T follicular helper cell (primary cell): ENCODE measurements at places on chromosomes 4 and X.

DNA sequence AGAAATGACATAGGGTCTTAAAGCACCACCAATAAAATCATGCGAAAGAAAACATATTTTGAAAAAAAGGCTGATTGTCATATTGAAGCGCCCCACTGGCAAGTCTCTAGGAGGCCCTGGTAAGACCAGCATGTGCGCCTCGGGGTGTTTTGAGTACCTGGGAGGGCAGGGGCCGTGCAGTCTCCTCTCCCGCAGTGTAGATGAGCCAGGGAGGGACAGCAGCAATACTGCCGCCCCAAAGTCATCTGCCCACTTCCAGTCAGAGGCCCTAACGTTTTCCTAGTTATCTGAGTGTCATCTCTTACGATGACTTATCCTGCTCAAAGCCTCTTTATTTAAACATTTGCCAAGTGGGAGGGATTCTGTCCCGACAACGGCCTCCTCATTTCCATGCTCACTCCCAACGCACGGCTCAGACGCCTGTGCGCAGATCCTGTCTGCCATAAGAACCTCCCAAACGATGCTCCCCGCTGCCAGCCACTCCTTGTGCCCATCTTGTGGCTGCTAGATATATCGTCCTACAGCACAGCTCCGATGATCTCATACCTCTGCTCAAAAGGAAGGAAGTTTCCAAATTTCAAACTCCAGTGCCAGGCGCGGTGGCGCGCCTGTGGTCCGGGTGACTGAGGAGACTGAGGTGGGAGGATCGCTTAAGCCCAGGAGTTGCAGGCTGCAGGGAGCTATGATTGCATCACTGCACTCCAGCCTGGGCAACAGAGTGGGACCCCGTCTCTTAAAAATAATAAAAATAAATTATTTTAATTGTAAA lies 17.2 kb upstream of the SCRG1 start:
- DNase-seq = no peak

GRCh38 chrX:130001893-130002292 lies 19.5 kb downstream of the BCORL1 start:
- DNase-seq = no peak

DNA sequence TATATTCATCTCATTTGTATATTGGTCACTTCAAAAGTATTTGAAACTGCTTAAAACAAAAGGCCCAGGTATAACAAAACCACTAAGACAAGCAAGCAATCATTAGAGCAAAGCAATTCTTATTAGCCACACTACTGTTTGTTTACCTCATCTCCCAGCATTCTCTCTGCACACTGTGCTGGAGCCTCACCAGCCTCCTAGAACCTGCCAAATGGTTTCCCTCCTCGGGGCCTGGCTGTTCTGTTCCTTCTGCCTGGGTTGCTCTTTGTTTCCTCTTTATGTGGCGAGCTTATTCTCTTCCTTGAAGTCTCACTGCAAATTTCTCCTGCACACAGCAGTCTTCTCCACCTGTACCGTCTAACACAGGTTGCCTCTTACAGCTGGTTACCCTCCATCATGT lies 67.5 kb upstream of the MND1 start:
- no peak for DNase-seq

GRCh38 chrX:44474410-44474809 lies 68.2 kb downstream of the FUNDC1 start:
- no peak for DNase-seq

GRCh38 chrX:32451954-32452695 lies 759.2 kb downstream of the DMD start:
- DNase-seq = no peak

DNA sequence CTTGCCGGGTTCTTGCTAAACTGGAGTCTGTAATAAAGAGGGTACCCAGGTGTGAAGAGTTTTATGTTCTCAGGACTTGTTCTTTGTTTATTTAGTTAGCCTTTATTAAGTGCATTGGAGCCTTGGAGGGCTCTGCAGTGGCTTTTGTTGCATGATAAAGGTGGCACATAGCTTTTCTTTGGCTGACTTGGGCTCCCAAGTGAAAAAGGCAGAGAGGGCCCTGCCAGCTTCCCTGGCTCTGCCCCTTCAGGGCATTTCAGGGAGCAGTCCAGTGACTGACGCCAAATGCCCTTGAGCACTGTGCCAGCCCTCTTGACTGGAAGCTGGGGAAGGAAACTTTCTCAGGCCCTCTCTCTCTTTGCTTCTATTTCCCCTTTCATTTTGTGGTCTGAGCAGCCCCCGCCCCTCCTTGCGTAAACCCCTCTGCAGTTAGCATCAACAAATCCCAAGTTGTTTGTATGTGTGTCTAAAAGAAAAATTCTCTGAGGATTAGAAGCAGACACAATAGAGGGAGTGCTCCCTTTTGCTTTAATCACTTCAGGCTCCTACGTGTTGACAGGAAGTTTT lies 152.2 kb downstream of the NHS start:
- DNase-seq = no peak

DNA sequence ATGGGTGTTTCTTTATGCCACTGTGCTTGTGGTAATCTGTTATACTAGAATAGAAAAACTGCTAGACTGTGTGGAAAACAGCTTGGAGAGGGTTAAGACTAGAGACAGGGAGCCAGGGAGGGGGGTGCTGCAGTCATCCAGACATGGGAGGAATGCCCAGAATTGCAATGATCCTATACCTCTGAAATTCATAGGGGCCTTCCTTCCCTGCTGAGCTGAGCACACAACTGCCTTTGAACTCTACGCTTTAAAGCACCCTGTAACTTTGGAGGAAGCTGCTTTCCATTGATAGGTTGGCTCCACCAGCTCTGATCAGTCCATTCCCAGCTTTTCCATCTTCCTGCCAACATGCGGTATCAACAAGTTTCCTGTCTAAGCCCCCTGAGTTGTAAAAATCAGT lies 155.9 kb upstream of the RASGEF1B start:
- no peak for DNase-seq

DNA sequence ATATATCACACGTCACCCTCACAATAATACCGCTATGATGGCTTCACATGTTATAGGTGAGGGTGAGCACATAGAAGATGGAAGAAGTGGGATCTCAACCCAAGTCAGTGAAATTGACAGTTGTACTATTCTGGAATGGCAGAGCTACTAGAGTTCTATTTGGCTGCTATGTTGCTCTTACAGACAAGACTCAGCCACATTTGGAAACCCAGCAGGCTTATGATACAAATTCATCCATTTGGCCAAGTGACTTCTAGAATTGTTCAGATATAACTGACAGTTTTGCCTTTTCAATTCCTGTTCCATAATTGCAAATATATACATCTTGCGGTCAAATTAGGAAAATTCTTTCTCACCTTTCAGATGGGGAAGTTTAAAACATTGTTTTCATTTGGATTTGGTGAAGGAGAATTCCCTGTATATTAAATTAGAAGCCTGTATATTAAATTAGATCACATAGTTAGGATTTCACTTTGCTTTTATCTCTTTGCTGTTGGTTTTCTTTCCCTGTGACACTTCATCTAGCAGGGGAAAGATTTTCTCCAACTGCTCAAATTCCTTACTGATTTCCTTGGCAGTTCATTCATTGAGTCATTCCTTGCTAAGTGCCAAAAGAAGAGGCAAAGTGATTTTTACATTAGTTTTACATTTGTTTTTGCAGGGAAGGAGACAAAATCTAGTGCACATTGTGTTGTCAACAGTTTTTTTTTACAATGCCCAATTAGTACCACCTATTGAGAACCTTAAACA lies 120.6 kb upstream of the TBC1D9 start:
- no peak for DNase-seq

DNA sequence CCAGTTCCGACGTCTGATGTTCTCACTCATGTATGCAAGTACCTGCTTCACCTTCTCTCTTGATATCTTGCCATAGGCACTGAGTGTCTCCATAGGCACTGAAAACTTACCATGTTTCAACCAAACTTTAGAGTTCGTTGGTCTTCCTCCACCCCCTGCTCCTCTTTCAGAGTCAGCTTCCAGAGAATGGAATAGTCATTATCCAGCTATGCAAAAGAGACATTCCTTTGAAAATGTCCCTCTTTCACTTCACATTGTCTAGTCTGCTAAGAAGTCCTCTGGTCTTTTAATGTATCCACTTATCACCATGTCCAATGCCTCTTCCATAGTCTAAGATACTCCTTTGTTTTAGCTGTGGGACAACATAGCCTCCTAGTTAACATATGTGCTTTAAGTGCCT lies 566.0 kb upstream of the TENM3 start:
- DNase-seq = no peak

DNA sequence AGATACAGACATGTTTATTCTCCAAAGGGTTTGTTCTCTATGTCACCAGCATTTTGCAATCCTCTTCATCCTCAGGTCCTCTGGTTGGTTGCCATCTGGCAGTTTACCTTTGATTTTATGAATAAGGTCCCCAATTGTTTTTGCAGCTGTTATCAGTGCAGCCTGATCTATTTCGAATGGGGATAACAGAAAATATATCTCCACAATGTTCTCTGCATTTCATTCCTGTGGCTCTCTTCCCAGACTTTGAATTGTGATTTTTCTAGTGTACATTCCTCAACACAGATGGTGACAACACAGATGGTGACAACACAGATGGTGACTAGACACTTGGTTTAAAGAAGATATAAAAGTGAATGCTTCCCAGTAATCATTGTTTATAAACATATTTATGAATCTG lies 74.1 kb downstream of the FBXO8 start:
- no peak for DNase-seq

DNA sequence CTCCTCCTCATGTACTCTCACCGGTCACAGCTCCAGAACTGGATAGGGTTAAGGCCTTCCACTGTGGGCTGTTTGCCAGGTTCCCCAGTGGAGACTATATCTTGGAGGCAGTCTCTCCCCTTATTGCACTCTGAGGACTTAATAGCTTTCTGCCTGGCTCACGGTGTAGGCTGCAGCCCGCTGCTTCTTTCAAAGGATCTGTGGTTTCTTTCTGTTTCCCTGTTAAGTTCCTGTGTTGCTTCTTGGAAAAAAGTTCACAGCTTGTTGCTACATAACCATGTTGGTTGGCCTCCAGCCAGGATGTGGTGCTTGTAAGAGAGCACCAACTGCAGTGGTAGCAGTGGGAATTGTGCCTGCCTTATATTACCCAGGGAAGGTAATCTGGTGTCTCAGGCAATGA lies 24.9 kb upstream of the ZDHHC15 start:
- DNase-seq = no peak

GRCh38 chr4:119781044-119781443 lies 152.4 kb upstream of the PDE5A start:
- DNase-seq = no peak

GRCh38 chr4:155807021-155807420 lies 48.2 kb downstream of the GUCY1B1 start:
- DNase-seq = no peak

DNA sequence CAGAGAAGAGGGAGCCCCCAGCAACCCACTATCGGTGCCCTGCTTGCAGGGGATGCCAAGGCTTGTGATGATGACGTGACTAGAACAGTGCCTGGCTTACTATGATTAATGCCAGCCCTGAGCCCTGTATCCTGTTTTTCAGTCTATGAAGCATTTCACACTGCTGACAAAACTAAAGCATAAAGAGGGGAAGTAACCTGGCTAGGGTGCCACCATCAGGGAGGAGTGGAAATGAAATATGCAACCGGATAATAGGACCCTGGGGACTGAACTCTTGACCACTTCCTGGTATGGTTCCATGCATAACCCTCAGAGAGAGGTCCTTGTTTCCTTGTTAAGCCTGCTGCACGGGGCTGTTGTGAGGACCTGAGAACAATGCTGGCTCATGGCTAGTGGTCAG lies 50.3 kb downstream of the MED28 start:
- no peak for DNase-seq

GRCh38 chr4:174763454-174764104 lies 65.5 kb downstream of the GLRA3 start:
- no peak for DNase-seq

GRCh38 chr4:70183168-70183939 lies 12.2 kb upstream of the ODAM start:
- no peak for DNase-seq

GRCh38 chr4:146647615-146648460 lies 9.1 kb downstream of the POU4F2 start:
- DNase-seq = no peak

GRCh38 chr4:129328162-129328561 lies 232.2 kb downstream of the C4orf33 start:
- no peak for DNase-seq

- DNase-seq = no peak
Observed at GRCh38 chr4:156496797-156497196, 474.8 kb downstream of the PDGFC start.

DNA sequence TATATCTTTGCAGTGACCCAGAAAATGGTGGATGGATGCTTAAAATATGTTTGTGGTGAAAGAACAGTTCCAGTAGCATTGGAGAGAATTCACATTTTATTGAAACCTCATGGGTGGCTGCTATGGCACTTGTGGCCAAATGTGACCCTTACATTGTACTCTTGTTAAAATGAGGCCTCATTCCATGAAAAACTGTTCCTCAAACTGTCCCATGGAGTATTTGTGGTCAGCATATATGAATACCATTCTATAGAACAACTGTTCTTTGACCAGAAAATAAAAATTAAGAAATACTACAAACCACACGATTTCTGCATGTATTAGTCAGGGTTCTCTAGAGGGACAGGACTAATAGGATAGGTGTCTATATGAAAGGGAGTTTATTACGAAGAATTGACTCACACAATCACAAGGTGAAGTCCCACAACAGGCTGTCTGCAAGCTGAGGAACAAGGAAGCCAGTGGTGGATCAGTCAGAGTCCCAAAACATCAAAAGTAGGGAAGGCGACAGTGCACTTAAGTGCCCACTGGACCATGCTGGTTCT lies 35.1 kb downstream of the GEMIN8 start:
- no peak for DNase-seq

DNA sequence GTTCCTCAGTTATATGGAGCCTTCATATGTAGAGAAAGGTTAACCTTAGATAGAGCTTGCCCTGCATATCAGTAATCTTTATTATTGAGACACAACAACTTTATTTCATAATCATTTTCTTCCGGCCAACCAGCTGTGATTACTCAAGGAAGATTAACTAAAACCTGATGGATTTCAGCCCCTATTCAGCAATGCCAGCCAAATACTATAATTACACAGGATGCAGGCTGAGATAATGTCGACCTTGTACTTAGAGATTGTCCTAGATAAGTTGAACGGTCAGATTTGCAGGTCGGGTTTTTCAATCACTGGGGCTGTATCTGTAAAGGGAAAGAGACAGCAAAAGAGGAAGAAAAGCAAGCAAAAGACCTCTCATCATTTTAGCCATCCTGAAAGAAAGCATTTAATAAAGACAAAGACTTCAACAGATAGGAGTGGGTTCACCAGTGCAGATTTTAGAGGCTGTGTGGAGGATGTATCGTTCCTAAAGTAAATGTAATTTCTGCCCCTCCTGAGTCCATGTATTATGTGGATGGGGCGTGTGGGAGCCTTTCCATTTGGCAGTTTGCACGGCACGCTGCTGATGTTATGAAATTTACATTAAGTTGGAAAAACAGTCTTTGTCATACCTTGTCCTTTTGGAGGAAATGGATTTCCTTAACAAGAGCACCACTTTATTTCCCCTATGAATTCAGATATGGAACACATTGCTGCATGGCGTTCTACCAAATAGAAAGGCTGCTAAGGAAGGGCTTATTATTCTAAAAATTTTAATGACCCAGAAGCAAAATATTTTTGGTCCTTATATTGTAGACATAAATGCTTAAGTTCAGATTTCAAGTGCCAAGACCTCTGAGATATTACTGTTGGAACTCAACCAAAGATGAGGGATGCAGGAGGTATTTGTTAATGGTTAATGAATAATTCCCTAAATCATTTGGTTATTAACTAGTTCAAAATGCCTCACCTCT lies 496.7 kb downstream of the SPRY1 start:
- DNase-seq = no peak
